ENCODE measurements at places on chromosomes 5 and 9.

DNA sequence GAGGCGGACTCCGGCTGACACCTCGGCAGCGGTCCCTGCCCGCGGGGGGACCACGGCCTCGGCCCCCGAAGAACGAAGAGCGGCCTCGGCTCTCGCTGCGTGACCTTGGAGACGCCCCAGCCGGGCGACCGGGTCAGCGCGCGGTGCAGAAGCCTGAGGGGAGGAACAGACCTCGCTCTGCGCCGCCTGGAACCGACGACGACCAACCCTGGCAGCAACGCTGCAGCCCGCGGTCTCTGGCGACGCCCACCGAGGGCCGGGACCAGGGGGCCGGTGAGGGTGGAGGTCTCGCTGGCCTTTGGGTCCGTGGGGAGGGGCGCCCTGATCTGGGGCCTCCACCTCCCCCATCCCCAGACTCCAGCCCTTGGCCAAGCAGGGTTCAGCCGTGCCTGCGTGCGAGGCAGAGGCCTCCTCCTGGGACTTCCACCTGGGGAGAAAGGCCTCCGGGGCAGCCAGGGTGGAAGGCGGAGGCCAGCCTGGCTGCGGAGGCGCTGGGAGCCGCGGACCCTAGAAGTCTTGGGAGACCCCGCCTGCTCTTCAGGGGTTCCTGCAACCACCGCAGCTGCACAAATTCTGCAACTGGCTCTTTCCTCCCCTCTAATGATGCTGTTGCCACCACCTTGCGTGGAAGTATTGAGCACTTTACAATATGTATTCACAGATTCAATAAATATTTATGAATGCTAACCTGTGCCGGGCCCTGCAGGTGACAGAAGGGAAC is 44.3 kb upstream of the SLC12A7 start:
- DNase-seq = no peak

GRCh38 chr9:135618866-135619598 is 20.3 kb downstream of the GLT6D1 start:
- DNase-seq = no peak

GRCh38 chr9:90188656-90189055 is 454.0 kb downstream of the DIRAS2 start:
- DNase-seq = no peak

DNA sequence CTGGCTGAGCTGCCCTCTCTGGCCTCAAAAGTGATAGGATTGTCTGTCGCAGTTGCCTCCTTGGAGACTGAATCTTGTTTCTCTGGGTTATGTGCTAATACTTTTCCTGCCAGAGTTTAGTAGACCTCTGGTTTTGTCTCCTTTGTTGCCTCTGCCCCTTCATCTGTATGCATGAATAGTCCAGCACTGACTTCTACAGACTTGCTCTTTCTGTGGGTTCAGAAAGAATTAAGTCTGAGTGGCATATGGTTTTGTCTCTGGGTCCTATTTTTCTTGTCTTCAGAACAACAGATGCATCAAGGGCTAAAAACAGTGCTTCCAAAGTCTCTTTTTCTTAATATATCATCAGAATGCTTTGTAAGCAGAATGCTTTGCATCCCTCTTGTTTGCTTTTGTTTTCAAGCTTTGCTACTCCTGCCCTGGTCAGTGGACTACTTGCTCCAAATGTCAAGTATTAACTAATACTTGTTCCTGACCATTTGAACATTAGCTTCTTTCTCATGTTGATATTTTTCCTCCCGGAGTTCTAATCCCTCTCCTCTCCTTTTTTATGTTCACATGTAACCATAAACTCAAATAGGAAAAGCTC is 131.7 kb downstream of the UNC13B start:
- DNase-seq = no peak

DNA sequence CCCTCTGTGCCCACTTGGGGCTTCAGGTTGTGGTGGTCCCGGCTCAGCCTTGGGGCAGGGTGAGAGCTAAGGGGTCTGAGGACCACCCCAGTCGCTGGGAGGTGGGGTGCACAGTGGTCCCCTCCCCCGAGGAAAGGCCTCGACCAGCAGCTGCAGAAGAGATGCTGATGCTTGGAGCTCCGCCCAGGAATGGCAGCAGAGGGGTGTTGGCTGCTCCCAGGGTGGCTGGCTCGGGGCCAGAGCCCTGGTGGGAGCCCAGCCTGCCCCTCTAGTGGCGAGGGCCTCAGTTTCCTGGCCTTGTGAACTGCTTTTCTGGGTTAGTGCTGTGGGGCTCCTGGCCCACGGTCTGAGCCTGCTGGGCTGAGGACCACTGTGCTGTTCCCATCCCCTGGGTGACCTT is 1.2 kb downstream of the DIPK1B start:
- no peak for DNase-seq
